ENCODE measurements at places on chromosomes 16 and 17. TPM values are rescaled to one million over a fixed set of nuclear protein-coding genes. Genes with fewer than 3 reads are reported as not detected.

Gene CCDC144A
- 0.42 TPM for total RNA-seq

Gene PRSS36
- total RNA-seq, result 0.10 TPM

Gene CD300E
- not detected for total RNA-seq

Gene SMPD3
- total RNA-seq, result not detected

Gene HCRT
- not detected for total RNA-seq

Gene ASGR1
- total RNA-seq, result not detected

DNA sequence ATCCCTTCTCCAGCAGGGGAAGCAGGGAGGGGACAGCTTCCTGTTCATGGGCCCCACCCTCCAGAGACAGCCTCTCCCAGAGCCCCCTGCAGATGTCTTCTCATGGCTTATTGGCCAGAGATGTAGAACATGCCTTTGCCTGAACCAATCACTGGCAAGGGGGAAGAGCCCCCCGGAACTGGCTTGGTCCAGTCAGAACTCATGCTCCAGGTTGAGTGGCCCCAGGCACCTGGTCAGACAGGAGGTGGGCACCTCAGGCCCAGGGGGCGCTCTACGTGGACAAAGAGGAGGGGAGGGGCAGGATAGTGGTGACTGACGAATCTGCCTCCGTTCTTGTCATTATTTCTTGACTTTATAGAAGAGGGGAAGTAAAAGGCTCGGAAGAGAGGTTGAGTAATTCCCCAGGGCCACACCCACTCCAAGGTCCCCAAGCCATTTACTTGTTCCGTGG is 23.6 kb downstream of the RAB11FIP4 start:
- no peak for DNase-seq

GRCh38 chr16:86317813-86318650 is 192.3 kb upstream of the FOXF1 start:
- no peak for DNase-seq

- DNase-seq, result no peak
These were observed 28.6 kb upstream of the NUDT16L1 start for GRCh38 chr16:4664538-4665418.

DNA sequence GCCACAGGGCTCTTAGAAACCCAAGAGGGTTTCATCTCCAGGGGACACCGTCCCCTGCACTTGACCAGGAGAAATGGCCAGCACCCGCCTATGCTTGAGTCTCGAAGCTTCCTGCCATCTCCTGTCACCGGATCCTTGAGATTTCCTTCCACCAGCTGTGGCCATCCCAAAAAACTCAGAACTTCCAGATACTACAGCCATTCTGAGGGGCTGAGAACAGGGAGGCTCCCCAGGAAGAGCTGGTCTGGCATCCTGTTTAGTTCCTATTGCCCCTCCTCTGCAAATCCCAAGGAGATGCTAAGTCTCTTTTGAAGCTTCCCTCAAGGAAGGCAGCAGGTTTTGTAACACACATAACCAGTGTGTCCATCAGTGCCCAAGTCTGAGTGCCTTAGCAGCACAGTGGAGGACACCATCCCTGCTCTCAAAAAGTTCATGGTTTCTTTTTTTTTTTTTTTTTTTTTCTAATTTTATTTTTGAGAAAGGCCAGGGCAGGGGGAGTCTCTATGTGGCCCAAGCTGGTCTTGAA is 2.0 kb downstream of the UBALD2 start:
- DNase-seq, result no peak

DNA sequence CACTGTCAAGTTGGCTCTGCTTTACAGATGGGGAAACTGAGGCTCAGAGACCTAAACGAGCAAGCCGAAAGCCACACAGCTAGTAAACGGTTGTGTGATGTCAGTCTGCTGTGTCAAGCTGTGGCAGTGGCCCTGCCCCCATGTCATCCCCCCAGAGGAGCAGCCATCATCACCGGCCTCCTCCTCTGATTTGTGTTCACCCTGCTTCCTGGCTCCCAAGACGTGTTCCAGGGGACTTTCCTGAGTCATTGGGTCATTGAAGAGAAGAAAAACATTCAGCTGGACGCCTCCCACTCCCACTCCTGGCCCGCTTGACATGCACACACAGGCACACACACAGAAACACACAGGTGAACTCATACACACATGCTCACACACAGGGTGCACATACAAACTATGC is 54.0 kb upstream of the CIBAR2 start:
- DNase-seq, result no peak

- DNase-seq, result no peak
These were observed 395.8 kb downstream of the NPIPA8 start for GRCh38 chr16:17940584-17941364.

DNA sequence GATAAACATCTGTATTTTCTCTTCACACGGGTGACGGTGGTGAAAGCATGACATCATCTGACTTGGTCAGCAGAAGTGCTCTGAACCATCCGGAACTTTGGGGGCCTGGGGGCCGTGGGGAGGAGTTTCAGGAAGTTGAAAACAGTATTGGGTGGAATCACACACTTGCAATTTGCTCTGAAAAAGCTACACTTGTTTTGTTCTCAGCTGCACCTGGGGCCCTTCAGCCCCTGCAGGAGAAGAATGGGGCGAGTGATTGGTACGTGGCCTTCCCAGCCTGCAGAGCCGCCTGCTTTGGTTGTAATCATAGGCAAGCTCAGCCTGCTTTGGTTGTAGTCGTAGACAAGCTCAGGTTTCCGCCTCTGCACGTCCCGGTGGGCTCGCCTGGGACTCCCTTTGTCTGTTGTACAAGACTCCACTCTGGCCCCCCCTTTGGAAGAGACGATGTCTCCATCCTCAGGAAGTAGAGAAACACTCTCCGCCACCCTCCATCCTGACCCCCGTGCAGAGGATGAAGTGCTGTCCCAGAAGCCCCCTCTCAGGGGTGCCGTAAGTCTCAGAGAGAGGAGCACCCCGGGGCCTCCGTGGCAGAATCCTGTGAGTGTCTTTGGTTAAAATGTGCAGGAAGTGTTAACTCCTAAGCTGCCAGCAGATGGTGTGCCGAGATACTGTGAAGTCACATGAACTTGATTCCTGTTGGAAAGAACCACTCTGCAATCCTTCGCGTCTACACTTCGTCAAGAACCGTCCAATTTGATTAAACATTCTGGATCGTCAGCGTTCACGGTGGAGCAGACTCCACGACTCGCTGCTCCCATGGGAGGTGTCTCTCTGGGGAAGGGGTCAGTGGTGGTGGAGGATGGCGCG is 5.4 kb downstream of the BANP start:
- DNase-seq, result peak; percentile 27

- no peak for DNase-seq
These were observed 155.7 kb downstream of the CCDC182 start for GRCh38 chr17:57589151-57590034.

- DNase-seq, result peak; percentile 66
These were observed 3.7 kb downstream of the NFE2L1 start for GRCh38 chr17:48051706-48052486.

DNA sequence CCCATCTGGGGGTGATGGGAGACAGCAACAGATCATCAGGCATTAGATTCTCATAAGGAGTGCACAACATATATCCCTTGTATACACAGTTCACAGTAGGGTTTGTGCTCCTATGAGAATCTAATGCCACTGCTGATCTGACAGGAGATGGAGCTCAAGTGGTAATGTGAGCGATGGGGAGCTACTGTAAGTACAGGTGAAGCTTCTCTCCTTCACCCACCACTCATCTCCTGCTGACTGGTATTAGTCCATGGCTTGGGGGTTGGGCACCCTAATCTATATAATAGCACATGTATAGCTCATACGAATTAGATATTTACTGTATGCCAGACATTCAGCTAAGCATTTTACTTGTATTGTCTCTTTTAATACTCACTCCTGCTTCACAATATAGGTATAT is 101.7 kb downstream of the MAP2K6 start:
- DNase-seq, result no peak

DNA sequence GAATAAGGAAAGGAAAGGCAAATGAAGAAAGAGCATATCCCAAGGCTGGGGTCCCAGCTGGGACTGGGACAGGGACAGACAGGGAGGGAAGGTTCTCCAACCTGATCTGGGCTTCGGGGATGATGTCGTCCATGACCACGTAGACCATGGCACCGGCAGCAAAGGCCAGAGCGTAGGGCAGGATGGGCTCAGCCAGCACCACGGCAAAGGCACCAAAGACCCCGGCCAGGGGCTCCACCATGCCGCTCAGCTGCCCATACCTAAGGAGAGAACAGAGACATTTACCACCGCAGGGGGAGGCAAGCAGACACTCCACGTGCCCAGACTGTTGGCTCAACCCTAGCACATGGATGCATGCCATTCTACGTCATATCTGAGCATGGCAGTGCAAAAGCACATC is 443.8 kb downstream of the SLC39A11 start:
- DNase-seq, result no peak

GRCh38 chr17:37592291-37592690 is 16.9 kb downstream of the SYNRG start:
- no peak for DNase-seq

DNA sequence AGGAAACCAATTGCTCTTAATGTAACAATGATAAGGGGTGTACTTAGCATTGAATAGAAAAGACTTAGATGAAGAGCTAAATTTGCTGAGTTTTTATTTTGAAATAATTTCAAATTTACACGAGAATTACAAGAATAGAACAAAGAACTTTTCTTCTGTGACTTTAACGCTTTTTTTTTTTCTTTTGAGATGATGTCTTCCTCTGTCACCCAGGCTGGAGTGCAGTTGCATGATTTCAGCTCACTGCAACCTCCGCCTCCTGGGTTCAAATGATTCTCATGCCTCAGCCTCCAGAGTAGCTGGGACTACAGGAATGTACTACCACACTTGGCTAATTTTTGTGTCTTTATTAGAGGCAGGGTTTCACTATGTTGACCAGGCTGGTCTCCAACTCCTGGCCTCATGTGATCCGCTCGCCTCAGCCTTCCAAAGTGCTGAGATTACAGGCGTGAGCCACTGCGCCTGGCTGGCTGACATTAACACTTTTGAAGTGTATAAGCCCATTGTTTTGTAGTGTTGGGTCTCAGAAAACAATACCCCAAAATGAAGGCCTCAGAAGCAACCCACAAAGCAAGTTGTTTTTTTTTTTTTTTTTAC is 2.1 kb downstream of the TEN1 start:
- no peak for DNase-seq

- DNase-seq, result no peak
These were observed at the start of gene PRAC2 for GRCh38 chr17:48722915-48723422. TSS of gene PRAC2 (plus strand) at chr17:48723185. CDS start at chr17:48724411, 1,226 bp downstream.

DNA sequence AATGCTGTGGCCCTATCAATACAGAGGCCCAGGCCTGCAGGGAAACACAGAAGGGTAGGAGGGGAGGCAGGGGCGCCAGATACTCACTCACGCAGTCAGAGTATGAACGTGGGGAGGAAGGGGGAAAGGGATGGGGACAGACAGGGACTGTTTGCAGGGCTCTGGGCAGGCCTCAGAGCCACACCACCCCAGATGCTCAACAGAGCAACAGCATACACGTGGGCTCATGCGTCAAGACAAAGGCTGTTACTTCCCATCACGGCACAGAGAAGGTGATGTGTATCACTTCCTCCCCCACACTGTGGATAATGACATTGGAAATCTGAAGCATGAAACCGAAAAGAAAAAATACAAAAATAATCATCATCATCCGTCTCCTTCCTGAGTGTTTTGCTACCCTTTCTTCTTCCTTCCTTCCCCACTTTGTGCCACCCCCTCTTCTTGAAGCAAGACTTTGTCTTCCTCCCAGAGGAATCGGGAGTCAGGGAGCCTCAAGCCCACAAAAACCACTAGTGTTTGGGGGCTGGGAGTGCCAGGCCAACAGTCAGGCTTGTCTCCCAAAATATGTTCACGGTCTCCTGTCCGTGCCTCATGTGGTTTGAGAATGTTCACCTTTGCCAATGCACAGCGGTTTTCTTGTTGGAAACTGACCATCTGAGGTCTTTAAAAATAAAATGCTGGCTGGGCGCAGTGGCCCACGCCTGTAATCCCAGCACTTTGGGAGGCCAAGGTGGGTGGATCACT is 20.1 kb downstream of the SLC39A11 start:
- DNase-seq, result no peak

- DNase-seq, result no peak
These were observed 106.1 kb downstream of the AATF start for GRCh38 chr17:37054894-37055293.

DNA sequence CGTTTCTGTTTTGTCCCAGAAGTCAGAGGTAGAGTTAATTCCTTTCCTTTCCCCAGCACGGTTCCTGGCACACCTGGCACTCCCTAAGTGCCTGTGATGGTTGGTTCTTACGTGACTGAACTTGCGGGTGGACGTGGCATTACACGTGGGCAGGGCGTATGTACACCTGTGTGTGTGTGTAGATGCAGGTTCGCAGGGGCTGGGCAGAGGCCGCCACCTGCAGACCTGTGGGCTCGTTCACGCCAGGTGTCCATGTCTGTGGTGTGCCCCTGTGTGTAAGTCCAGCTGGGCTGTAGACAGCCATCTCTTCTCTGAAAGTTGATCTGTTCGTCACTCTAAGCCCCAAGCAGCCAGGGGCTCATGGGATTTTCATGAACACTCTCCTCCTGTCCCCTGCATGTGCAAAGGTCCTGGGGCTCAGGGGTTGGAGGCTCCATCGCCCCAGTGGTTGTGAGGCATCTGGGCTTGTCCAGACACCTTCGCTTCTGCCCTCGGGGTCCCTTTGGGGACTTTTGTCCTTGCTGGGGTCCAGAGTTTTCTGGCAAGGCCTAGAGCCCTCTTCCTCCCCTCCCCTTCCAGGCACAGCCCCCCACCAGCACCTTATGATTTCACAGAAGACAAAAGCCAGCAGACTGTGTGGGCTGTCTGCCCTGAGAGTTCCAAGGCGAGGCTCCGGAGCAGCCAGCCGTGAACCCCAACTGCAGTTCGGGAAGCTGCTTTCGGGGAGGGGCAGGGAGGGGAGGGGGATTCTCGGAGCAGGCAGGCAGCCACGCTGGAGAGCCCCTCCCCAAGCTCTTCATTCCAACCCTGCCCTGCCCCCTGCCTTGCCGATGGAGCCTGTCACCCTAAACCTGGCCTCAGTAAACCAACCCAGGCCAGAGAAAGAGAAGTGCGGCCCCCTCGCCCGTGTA is 5.4 kb upstream of the FSCN2 start:
- DNase-seq, result no peak

- DNase-seq, result peak; percentile 46
These were observed 28.8 kb downstream of the GINS2 start for GRCh38 chr16:85659805-85660511.

GRCh38 chr16:761625-762513 is 1.3 kb downstream of the MSLN start:
- no peak for DNase-seq

DNA sequence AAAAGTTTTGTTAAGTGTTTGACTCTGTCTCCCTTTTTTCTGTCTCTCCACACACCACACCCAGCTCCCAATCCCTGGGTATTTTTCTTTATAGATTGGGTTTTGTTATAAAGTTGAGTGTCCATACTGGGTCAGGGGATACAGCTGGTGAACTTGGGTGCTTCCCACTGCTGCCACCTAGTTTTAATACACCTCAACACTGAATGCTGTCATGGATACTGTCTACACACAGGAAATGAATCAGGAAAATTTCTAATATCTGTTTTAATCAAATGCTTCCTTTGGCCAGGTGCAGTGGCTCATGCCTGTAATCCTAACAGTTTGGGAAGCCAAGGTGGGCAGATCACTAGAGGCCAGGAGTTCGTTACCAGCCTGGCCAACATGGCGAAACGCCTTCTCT is 5.3 kb upstream of the TAOK1 start:
- peak; percentile 56 for DNase-seq

- DNase-seq, result no peak
These were observed 189.9 kb downstream of the AATF start for GRCh38 chr17:37138571-37139120.
